ENCODE measurements at places on chromosomes 12 and 14.

DNA sequence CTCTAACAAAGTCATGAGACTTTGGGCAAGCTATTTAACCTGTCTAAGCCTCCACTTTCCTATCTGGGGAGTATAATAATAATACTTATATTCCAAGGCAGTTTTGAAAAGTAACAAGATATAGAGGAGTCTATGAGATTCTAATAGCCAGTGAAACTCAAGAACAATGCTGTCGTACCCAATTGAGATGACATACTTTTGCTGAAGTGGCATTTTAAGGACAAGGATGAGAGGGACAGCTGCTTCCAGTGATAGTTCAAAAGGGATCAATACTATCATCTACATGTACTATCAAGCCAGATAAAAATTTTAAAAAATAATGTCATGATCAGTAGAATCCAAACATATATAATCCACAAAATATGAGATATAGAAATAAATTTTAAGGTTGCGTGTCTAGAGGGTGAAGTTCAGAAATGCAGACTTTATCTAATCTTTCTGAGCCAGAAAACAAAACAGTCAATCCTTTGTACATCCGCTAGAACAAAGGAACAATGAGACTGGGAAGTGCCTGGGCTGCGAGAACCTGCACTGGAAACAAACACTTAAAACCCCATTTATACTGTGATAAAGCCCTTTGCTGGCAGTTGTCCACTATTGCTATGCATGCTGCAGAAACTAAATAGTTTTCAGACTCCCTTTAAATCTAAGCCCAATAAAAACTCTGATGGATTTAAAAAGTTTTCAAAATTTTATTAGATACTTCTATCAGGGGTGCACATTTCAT is 38.6 kb downstream of the PTPRB start:
- no peak for DNase-seq

- DNase-seq = no peak
Measured at GRCh38 chr14:21309238-21309636, 29.4 kb downstream of the RPGRIP1 start.

DNA sequence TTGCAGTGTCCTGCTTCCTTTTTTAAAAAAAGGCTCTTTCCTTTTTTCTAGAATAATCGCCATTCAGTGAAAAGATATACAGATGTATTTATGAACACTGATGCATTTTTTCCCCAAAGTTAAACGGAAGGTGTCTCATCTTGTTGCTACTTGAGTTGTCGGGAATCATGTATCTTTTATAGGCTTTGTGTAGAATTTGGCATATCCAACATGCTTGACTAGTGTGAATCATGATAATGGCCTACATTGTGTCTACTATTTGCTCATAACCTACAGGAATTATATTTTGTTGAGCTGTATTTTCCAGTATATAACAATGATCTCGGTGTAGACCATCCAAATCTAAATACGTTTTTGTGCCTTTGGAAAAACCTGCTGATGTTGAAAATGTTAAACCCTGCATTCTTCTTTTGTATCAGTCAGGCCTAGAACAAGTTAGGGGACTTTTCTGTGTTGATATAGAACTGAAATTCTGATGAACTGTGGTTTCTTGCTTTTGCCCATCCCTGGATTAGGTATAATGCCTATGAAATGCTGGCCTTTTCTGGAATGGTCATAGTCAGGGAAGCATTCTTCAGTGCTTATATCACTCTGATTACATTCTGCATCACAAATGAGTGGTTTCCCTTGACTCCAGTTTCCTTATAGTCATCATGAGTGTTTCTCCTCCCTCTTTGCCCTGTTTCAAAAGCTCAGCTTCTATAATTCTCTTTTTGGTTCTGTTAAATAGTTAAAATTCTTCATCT is 10.8 kb downstream of the BMAL2 start:
- DNase-seq = no peak

- DNase-seq = no peak
Measured at GRCh38 chr12:116808113-116809105, 70.3 kb downstream of the RNFT2 start.

GRCh38 chr14:39576736-39577135 is 144.5 kb upstream of the FBXO33 start:
- DNase-seq = no peak

GRCh38 chr14:68939181-68939892 is 39.8 kb downstream of the ACTN1 start:
- DNase-seq = no peak

GRCh38 chr12:109052097-109052413 is 321 bp upstream of the USP30 start:
- no peak for DNase-seq

GRCh38 chr12:80273144-80273543 is 170.9 kb upstream of the PTPRQ start:
- DNase-seq = no peak

- no peak for DNase-seq
Measured at GRCh38 chr14:58296726-58297125, 1.6 kb upstream of the ARID4A start.

GRCh38 chr12:124509676-124510300 is 57.6 kb downstream of the NCOR2 start:
- DNase-seq = no peak

- DNase-seq = no peak
Measured at GRCh38 chr12:124742678-124743077, 121.0 kb downstream of the SCARB1 start.

GRCh38 chr14:33475623-33476022 is 475.3 kb downstream of the EGLN3 start:
- DNase-seq = no peak

DNA sequence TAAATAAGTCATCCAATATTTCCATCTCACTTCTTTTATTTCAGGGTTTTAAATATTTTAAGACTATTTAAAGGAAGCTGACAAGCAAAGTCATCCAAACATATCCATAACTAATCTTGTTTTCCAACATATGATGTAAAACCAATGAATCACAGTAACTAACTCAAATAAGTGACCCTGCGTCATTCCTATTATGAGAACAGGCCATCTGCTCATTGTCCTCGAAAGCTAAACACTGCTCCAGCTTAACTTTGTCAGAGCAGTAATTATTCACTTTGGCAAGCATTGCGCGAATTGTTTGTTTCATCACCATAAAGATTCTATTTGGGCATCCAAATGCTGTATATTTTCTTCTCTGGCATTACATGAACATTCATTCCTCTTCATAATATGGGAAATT is 99.1 kb downstream of the CAPZA3 start:
- DNase-seq = no peak

DNA sequence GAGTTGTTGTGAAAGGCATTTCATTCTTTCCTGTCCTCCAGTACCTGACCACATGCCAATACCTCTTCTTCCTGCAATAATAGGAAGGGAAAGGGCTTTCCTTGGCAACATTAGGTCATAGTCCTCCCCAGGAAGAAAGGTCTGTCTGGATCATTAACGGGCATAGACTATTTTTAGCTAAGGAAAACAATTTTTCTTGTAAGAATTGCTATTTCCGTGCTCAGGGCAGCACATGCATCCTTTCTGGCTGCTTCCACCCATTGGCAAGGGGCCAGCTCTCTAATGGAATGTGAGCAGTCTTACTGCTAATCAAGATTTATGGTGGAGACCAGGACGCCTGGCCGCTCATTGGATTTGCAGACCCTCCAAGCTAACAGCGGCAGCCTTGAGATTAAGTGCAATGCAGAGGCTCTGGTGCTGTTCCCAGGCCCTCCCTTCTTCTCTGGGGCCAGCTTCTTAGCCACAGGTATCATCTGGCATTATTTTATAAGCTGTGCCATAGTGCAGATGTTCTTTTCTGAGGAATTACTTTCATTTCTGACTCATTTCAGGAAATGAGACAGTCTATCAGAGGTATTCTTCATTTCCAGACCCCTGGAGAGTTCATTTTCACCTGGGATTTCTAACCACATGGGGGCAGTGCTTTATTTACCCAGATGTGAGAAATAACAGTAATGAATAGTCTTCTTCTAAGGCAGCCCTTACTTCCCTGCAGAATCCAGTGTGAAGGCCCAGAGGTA is 52.9 kb downstream of the ANO6 start:
- no peak for DNase-seq

GRCh38 chr14:76480426-76480825 is 104.5 kb downstream of the ESRRB start:
- no peak for DNase-seq

- DNase-seq = no peak
Measured at GRCh38 chr12:111063295-111064026, 143.1 kb upstream of the MYL2 start.

DNA sequence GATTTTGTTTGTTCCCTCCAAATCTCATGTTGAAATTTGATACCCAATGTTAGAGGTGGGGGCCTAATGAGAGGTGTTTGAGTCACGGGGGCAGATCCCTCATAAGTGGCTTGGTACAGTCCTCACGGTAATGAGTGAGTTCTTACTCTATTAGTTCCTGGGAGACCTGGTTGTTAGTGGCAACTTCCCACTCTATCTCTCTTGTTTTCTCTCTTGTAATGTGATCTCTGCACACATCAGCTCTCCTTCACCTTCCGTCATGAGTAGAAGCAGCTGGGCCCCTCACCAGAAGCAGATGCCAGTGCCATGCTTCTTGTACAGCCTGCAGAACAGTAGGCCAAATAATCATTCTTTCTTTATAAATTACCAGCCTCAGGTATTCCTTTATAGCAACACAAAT is 29.6 kb upstream of the KCNK10 start:
- no peak for DNase-seq

DNA sequence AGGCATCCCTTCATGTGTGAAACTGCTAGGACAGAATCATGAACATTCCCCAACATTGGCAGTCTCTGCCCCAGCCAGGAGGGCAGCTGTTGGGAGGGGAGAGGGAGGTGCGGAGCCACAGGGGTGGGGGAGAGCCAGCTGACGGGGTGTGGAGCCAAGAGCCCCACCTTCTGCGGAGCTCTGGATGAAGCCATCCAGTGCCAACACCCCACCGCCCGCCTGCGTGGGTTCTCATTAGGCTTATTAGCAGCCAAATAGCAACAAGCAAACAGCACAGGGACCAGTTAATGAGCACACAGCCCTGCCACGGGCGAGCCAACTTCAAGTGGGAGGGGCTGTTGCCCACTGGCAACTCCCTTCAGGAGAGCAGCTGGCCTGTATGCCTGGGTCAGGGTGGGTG is 12.1 kb downstream of the LTBP2 start:
- no peak for DNase-seq

- DNase-seq = no peak
Measured at GRCh38 chr14:105627701-105628100, 101.3 kb downstream of the TMEM121 start.

DNA sequence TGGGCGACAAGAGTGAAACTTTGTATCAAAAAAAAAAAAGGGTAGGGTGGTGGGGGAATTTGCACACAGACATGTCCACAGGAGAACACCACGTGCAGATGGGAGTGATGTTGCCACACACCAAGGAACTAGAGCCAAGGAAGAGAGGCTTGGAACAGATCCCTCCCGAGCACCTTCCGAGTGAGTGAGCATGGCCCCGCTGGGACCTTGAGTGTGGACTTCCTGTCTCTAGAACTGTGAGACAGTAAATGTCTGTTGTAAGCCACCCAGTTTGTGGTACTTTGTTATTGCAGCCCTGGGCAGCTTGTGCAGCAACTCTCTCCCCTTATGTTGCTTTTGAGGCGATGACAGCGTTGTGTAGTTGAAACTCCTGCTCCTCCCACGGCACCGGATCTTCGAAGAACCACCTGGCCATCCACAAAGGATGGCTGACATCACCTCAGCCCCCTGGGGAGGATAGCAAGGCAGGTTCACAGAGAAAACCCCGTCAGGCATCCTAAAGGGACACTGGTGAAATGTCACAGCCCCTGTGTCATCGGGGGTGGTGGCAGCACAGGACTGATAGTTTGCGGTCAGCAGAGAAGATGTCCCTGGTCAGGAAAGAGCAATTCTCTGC is 54.7 kb upstream of the PLEKHG3 start:
- no peak for DNase-seq

- no peak for DNase-seq
Measured at GRCh38 chr12:3030821-3031429, 46.3 kb upstream of the TSPAN9 start.

GRCh38 chr12:6735448-6736191 is 11.8 kb downstream of the COPS7A start:
- no peak for DNase-seq

GRCh38 chr14:71371711-71372396 is 464.6 kb downstream of the PCNX1 start:
- no peak for DNase-seq

DNA sequence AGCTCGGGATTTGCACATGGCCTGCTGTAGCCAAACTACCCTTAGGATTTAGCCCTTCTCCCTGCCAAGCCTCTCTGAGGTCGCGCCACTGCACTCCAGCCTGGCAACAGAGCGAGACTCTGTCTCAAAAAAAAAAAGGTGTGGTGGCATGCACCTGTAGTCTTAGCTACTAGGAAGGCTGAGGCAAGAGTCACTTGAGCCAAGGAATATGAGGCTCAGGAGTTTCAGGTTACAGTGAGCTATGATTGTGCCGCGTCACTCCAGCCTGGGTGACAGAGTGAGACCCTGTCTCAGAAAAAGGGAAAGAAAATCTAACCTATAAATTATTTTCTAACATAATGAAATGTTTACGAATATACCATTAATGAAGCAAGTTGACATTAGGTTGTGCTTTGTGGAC is 29.7 kb downstream of the ESRRB start:
- DNase-seq = no peak

GRCh38 chr14:91317381-91318308 is 73.1 kb upstream of the GPR68 start:
- DNase-seq = no peak

GRCh38 chr12:122894193-122895121 is 1.5 kb downstream of the VPS37B start:
- DNase-seq = no peak

GRCh38 chr12:82479511-82479910 is 121.2 kb downstream of the METTL25 start:
- no peak for DNase-seq

DNA sequence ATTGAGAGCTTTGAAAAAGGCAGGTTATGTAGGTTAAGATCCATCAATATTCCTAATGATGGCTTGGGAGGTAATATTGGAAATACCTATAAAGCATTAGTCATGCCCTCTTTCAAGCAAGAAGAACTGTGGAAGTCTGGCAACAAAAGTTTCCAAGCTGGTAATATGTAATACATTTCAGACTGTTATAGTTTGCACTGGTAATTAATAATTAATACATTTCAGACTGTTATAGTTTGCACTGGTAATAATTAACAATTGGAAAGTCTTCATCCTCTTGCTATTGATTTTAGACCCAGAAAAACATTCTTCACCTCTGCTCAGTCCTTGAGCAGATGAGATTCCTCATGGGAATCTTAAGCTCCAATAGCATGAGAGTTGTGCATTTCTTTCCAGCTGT is 29.0 kb upstream of the WDR89 start:
- no peak for DNase-seq

- no peak for DNase-seq
Measured at GRCh38 chr12:120698665-120699064, 11.6 kb upstream of the UNC119B start.

GRCh38 chr12:16603260-16603915 is 2.6 kb downstream of the LMO3 start:
- no peak for DNase-seq

GRCh38 chr14:99192830-99193229 is 79.2 kb downstream of the BCL11B start:
- no peak for DNase-seq

- DNase-seq = no peak
Measured at GRCh38 chr12:96302687-96303310, 97.4 kb downstream of the CDK17 start.

- DNase-seq = no peak
Measured at GRCh38 chr14:24092505-24093206, 1.5 kb upstream of the PCK2 start.

All from cortex of kidney (tissue), 1 donor.